Large intestine (tissue), 12 donors: ENCODE measurements at places on chromosomes 3 and 15. TPM values are rescaled to one million over a fixed set of nuclear protein-coding genes. Genes with fewer than 3 reads are reported as not detected.

DNA sequence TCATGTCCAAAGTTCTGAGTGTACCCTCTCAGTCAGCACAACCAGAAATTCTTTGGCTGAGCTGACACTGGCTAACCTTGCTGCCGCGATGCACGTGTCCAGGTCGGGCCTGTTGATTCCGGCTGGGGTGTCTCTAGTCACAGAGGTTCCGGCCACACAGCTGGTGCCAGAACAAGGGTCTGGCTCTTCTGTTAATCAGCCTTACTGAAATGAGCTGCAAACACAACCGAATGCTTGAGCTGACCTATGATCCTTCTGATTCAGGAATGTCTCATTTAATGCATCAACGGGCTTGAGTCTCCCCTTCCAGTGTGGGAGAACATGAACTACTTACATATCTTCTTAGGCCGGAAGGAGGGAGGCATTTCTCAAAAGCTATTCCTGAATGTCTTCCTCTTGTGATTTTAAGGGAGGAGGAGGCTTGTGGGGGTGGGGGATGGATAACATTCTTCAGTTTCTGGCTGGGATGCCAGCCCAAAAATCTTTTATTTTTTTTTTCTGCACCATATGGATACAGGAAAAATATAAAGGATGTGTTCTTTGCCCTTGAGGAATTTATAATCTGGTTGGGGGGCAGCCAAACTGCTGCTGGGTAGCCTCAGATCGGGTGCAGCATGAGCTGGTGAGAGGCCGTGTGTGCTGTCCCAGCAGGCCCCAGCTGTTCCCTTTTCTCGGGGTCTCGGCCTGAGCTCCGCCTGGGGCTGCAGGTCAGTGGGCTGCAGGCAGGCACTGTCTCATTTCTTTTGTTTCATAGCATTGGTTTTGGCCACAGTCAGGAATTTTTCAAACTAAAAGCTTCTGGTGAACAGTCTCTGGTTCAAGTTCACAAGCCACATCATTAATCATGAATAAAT, 319.1 kb upstream of the TBL1XR1 start:
- no peak for DNase-seq

DNA sequence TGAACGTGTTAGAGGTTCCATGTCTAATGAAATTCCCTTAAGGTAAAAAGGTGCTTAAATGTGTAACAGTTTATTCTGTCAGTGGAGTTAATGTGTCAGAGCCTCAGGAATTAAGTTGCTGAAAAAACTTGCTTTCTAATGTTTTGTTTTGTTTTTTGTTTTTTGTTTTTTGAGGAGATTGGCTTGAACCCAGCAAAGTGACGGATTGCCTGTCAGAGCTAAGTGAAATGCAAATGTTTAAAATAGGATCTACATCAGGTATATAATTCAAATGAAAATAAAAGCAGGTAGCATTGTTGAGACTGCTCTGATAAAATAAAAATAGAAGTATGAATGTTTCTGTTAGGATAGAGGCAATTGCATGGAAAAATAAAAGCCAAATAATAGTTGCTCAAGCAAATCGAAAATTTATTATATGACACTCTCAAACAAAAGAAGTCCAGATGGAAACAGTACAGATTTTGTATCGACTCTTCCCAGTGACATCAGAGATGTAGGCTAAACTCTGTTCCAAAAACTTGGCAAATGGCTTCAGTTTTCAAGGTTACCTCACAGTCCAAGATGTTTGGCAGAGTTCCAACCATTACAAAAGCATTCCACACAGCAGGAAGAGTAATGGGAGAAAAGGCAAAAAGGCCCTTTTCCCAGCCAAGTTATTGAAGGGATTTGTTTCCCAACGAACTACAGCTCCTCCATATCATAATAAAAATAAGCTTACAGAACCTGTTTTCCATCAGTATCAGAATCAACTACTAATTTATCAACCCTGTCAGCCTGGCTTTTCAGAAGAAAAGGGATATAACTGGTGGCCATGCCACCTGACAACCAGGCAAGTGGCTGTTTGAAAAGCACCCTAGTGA, 291.0 kb downstream of the TBL1XR1 start:
- DNase-seq, result peak; percentile 21

DNA sequence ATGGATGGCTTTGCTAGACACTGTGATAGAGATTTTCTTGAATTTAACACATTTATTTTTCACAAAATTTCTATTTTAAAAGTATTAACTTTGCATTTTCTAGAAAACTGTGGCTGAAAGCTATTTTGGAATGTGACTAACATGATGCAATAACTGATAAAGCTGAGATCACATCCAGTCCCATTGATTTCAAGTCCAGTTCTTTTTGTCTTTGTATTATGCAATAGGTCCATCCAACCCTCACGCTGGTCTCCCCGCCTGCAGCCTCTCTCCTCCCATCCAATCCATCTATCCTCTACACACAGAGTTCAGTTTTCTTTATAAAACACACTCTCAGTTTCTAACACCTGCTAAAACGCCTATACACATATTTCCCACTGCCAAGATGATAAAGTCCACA, 178.8 kb downstream of the CNTN3 start:
- DNase-seq, result no peak

Gene TRIM59
- polyA plus RNA-seq, result 11.3 TPM
